A172 (cell line): ENCODE measurements at places on chromosomes 12 and 14.
A peak's percentile ranks its signal among the peaks of the same experiment; 100 is the strongest.

- no peak for DNase-seq
Measured at GRCh38 chr14:105858676-105859025, 332.3 kb downstream of the TMEM121 start.

DNA sequence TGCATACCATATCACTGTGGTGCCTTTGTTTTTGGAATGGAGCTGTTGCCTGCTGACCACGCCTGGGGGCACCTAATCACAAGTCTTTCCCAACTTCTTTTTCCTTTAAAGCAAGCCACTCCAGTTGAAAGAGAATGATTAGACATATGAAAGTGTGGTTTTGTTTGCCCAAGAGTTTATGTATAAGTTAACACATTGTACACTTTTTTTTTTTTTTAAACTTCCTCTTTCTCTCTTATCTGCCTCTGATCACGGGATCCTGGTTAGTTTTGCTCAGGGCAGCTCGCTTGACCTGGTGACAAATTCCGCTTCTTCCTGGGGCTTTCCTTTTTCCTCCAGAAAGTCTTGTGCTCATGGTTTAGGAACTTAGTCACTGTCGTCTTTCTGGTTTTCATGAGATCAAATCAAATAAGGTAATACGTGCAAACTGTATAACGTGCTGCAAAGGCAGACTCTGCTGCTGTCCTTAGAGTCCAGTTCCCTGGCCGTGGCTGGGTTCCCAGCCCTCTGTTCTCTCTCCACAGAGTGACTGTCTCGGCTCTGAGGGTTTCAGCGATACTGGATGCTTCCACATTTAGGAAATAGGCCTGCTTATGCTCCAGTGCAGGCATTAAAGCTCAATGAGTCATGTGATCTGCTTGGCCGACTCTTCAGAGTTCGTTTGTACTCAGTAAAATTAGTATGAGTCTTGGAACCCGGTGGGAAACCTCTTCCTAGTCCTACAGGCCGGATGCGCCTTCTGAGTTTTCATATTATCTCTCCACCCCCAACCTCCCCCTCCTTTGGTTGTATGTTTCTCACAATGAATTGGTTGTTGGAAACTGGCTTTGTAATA is 15.2 kb downstream of the RASSF3 start:
- DNase-seq, result peak; percentile 85

DNA sequence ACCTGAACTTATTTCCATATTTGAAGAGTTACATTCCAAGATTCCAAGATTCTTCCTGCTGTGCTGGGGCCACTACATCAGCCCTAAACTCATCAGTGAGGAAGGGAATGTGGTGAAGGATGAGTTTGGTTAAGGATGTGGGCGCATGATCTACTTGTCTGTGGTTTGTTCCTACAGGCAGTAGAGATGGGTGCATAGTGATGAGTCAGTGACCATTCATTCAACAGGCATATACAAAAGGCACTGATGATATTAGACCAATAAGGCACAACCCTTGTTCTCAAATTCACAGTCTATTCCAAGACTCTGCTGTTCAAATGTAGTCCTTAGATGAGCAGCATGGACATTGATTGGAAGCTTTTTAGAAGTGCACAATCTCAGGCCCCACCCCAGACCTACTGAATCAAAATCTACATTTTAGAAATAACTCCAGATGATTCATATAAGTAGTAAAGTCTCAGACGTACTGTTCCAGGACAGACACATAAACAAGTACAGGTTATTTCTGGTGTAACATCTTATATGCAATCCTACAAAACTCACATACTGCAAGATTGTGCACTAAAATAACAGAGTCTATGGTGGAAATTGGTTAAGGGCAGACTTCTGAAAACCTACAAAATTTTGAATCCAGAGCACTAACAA is 47.7 kb upstream of the MAP3K9 start:
- peak; percentile 91 for DNase-seq

- peak; percentile 79 for DNase-seq
Measured at GRCh38 chr12:124914392-124915238, at the start of gene UBC. TSS of gene UBC (minus strand) at chr12:124914650. CDS start at chr12:124913771, 879 bp downstream.

- DNase-seq, result peak; percentile 8
Measured at GRCh38 chr14:99479906-99480869, at the start of gene SETD3. TSS of gene SETD3 (minus strand) at chr14:99480859. CDS start at chr14:99465805, 15,054 bp downstream.

DNA sequence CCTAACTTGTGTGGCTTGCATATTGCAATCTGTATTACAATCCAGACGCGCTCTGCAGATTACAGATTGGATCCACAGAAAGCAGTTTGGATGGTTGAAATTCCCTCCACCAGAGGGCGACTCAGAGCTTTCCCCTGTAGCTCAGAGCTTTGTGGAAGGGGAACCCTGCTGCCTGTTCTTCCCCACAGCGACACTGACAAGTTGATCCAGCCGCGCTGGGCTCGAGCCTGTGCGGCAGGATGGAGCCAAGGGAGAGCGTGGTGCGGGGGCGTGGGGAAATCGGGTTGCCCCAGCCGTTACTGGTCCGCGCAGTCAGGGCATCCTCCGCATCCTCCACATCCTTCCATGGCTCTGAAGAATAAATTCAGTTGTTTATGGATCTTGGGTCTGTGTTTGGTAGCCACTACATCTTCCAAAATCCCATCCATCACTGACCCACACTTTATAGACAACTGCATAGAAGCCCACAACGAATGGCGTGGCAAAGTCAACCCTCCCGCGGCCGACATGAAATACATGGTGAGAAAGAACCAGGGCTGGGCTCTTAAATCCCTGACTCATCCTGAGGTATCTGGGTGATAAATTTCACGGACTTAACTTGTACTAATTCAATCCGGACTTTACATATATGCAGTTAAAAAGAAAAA is at the start of gene GLIPR1L1:
Gene GLIPR1L1 (plus strand): TSS at position 287 of the 647 bp plus-strand sequence. CDS start 59 bp downstream, at position 346.
- peak; percentile 93 for DNase-seq

DNA sequence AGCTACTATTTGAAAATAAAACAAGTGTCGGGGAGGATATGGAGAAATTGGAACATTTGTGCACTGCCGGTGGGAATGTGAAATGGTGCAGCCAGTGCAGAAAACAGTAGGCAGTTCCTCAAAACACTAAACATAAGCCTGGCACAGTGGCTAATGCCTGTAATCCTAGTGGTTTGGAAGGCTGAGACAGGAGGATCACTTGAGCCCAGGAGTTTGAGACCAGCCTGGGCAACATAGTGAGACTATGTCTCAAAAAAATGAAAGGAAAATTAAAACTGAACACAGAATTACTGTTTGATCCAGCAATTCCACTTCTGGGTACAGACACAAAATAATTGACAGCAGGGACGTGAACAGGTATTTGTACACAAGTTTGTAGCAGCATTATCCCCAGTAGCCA is 12.6 kb downstream of the SIVA1 start:
- DNase-seq, result no peak

DNA sequence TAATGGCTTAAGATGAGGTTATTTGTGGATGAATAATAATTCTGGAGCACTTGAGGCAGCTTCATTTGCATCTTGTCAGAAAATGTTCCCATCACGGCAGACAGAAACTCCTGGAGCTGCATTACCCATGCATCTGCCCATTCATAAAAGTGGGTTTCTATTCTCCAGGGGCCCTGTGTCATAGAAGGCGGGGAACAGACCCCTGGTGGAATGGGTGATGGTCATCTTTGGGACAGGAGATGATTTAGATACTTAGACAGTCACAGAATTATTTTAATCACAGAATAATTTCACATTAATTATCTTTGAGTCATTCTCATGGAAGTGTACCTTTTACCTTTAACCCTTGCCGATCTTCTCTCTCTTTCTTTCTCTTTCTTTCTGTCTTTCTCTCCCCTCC is 980.7 kb upstream of the TMEM132C start:
- no peak for DNase-seq

DNA sequence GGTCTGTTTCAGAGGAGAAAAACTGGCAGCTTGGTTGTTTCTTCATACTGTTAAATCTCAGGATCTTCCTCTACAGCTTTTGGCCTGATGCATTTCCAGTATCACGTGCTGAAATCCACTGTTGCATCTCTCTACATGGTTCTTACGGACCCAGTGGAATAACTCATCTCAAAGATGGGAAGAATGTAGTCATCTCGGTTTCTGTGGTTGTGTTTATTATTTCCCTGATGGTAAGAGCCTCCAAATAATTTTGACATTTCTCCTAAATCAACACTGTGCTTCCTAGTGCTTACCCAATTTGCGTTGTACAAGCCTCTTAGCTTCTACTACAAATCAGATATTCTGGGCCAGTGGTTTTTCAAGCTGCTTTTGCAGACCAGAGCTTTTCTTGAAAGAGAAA is 812.8 kb downstream of the C12orf50 start:
- peak; percentile 1 for DNase-seq

DNA sequence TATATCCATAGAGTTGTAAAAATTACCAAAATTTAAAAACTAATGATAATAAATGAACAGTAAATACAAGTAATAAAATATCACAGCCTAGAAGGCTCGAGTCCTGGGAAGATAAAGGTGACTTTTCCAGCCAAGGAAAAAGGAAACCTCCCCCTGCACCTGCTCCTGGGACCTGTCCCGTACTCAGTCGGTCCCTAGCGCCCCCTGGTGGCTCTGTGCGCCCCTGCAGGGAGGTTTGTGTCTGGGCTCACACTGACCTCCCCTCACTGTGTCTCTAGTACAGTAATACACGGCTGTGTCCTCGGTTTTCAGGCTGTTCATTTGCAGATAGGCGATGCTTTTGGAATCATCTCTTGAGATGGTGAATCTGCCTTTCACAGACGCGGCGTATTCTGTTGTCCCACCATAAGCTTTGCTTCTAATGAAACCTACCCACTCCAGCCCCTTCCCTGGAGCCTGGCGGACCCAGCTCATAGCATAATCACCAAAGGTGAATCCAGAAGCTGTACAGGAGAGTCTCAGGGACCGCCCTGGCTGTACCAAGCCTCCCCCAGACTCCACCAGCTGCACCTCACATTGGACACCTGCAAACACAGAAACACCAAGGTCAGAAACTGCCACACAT is 1030.4 kb downstream of the TMEM121 start:
- no peak for DNase-seq

GRCh38 chr12:129331356-129332085 is 478.2 kb downstream of the GLT1D1 start:
- DNase-seq, result no peak

- DNase-seq, result no peak
Measured at GRCh38 chr12:82040987-82041743, 282.0 kb upstream of the PPFIA2 start.

- peak; percentile 13 for DNase-seq
Measured at GRCh38 chr12:42590330-42590934, 886 bp upstream of the PRICKLE1 start.

- no peak for DNase-seq
Measured at GRCh38 chr12:75477137-75477536, 3.4 kb upstream of the GLIPR1 start.

DNA sequence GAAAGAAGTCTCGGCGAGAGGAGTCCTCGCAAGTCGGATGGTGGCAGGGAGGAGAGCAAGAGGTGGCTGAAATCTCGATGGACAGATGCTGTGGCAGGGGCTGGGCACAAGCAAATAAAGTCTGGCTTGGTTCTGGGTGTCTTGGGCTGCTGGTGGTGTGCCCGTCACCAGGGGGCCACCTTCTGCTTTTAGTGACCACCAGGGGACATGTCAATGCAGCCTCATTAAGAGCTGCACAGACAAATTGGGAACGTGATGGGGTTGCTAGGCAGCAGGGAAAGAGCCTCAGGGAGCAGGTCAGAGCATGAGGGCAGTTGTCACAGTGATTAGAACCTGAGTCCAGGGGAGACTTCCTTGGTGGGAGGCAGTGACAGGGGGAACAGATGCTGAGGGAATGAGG is 44.0 kb downstream of the LRRC74A start:
- no peak for DNase-seq

- DNase-seq, result no peak
Measured at GRCh38 chr12:94174576-94174975, 26.2 kb downstream of the PLXNC1 start.

GRCh38 chr14:99950181-99950580 is 115.0 kb upstream of the EVL start:
- DNase-seq, result no peak

GRCh38 chr14:60632777-60633176 is 16.5 kb downstream of the SIX1 start:
- no peak for DNase-seq

DNA sequence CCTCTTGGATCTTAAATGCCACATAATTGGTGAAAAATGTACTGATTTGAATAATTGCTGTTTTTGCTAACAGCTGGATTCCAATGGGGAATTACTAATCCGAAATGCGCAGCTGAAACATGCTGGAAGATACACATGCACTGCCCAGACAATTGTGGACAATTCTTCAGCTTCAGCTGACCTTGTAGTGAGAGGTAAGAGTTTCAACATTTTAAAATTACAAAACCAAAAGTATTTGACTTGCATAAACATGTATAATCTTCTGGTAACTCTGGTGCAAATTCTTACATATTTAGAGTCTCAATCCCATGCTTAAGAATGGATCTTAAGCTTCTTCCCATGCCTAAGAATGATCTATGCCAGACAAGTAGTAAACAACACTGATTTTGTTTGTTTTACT is 229.1 kb upstream of the PDZRN4 start:
- no peak for DNase-seq

DNA sequence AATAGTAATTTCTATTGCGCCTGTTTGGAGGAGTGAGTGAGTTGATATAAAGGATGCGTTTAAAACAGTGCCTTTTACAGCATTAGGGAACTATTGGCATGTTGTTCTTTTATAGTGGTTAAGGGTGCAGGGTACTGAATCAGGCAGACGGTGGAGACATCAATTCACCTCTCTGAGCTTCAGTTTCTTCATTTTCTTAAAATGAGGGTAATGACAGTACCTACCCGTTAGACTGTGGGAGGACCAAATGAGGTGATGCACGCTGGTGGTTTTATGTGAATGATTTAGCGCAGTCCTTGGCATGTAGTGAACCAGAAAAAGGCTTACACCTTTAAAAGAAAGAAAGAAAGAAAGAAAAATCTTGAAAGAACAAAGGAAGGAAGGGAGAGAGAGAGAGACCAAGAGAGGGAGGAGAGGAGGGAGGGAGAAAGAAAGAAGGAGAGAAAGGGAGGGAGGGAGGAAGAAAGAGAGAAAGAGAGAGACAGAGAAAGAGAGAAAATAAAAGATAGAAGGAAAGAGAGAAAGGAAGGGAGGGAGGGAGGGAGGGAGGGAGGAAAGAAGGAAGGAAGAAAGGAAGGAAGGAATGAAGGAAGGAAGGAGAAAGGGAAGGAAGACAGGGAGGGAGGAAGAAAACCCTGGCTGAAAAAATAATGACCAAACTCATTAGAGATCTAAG is 22.2 kb upstream of the CCND2 start:
- DNase-seq, result no peak

DNA sequence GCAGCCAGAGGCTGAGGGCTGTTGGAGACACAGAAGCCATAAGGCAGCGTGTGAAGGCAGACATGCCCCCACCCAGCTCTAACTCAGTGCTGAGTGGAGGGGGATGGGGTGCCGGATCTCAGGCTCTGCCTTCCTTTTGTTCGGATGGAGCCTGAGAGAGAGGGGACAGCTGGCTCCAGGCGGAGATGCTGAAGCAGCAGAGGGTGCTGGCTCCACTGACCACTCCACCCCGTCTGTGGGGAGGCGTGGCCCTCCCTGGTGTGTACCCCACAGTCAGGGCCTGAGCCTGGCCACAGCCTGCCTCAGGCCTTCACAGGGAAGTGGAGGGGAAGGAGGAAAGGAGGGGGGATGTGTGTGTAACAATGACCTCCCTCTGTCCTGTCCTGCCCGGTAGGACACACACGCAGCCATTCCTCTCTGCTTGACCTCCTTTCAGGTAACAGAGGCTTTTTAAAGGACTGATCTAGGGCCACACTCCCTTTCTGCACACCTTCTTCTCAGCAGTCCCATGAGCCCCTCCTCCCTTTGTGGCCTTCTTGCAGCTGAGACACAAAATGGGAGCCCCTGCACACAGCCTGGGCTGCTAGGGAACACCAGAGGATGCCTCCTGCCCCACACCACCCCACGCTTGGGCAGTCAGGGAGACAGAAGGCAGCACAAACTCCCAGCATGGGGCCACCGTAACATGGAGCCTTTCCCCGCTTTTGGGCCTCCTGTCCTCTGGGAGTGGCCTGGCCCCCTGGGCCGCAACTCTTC is 9.6 kb upstream of the ENDOU start:
- no peak for DNase-seq
